NCI-H510A treated with DMSO at 0.1 percent for 48 hours (cell line): ENCODE measurements at places on chromosomes 1 and 21.

DNA sequence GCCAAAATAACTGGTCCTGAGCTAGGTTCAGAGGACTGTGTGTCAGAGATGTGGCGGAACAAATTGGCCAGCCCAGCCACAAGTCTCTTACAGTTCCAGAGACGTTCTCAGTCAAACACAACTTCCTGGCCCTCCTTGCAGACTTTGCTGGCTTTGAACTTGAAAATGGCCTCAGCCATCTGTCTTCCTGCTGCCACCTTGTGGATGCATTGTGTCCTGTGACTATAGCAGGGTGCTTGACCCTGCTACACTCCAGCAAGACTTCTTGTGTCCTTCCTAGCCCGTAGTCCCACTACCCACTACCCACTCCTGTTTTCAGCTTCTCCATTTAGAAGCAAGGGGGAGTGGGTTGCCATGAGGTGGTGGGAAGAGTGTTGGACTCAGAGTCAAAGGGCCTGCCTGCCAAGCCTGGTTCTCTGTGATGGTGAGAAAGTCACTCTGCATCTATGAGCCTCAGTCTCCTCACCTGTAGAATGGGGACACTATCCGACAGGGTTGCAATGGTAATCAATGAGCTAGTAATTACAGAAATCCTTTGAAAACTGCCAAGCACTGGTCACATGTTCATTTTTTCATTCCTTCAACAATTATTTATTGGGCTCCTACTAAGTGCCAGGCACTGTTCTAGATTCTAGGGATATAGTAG is 109.9 kb downstream of the IGSF21 start:
- no peak for DNase-seq

- DNase-seq = no peak
Observed at GRCh38 chr1:42774928-42775526, 8.0 kb downstream of the C1orf50 start.

GRCh38 chr1:8431784-8432183 is 113.9 kb downstream of the SLC45A1 start:
- DNase-seq = no peak

- no peak for DNase-seq
Observed at GRCh38 chr1:184189361-184189760, 137.8 kb downstream of the TSEN15 start.

- DNase-seq = no peak
Observed at GRCh38 chr1:156767879-156768604, 707 bp downstream of the PRCC start.

DNA sequence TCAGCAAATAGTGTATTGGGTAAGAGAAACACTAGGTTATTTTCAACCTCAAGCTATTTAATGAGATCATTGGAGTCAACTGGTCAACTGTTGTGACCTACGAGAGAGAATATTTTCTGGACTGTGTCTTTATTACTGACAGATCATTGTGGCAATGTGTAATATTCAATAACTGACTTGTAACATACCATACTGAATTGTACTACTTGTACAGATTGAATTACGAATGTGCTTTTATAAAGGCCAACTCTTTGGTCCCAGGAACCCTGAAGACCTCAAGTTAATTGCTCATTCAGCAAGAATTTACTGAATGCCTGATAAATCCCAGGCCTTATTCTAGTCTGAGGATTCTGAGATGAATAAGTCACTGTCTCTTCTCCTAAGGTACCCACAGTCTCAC is 56.1 kb upstream of the CAMK1G start:
- no peak for DNase-seq

- peak; percentile 98 for DNase-seq
Observed at GRCh38 chr21:35256468-35256988, 207.4 kb upstream of the RUNX1 start.

DNA sequence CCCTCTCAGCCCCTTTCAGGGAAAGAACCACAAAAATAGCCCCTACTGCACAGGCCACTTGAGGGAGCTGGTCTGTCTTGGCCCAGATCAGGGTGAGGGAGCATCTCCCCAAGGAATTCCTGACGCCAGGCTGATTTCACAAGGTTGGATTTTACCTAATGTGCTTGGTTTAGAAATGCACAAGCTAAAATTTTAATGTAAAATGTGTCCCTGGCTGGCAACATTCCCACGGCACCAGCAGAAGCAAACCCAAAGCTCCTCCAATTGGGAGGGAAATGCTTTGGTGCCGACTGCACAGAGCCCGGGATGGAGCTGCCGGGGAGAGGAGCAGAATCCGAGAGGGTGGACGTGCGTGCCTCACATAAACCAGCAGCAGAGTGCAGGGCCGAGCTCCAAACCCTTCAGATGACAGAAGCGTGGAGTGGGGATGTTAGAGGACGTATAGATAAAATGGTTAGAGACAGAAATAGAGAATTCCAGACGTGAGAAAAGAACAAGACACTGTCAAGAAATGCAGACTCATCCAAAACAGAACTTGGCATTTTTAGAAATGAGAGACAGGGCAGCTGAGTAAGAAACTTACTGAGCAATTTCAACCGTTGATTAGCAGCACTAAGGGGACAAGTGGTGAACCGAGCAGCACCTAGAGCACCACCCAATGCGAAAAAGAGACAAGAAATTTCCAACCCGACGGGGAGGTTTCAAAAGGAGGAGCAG is 41.6 kb upstream of the TMEM52 start:
- no peak for DNase-seq

GRCh38 chr21:39562791-39563770 is 49.7 kb upstream of the B3GALT5 start:
- no peak for DNase-seq

DNA sequence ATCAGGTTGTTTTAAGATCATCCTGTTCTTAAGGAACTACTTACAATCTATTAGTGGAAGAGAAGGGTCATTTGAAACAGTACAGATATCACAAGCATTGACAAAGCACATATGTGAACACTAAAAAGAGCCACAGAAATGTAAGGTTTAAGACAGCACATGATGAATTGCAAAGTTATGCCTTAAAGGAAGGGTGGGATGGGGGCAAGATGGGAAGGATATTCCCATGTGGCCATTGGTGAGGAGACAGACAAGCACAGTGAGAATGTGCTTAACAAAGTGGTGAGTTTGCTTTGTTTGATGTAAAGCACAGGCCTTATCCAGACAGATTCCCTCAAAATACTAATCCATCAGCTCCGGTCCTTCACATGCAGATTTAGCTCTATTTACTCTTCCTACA is 151.6 kb upstream of the IVNS1ABP start:
- DNase-seq = no peak

- no peak for DNase-seq
Observed at GRCh38 chr21:29151931-29152330, 21.5 kb downstream of the MAP3K7CL start.

DNA sequence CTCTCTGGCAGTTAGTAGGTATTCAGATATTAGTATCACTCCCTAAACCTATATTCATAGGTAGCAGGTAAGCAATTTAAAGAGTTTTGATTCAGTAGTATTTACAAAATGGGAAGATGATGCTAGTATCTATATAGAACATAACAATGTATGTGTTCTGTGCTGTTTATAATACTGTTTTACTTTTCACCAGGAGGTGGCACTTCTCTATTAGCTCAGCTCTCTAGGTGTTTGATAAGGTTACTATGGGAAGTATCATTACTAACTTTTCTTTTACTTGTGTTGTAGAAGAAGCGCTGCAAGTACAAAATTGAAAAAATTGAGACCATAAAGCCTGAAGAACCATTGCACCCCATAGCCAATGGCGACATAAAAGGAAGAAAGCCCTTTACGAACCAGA is 49.4 kb upstream of the FASLG start:
- DNase-seq = peak; percentile 25

DNA sequence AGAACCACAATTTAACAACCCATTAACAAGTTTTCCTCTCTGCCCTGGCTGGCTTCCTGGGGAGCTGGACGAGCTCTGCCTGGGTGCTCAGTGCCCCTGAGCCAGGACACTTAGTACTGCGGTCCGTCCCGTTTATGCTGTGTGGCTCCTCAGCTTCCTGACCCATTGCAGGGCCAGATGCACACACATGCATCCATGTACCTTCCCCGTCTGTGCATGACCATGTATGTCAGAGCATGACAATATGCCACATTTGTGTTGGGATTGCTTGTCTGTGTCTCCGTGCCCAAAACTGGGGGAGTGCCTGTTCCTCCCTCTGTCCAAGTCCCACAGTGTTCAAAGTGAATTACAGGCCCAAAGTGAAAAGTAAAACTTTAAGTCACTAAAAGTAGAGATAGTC is 9.7 kb upstream of the TFF3 start:
- no peak for DNase-seq

DNA sequence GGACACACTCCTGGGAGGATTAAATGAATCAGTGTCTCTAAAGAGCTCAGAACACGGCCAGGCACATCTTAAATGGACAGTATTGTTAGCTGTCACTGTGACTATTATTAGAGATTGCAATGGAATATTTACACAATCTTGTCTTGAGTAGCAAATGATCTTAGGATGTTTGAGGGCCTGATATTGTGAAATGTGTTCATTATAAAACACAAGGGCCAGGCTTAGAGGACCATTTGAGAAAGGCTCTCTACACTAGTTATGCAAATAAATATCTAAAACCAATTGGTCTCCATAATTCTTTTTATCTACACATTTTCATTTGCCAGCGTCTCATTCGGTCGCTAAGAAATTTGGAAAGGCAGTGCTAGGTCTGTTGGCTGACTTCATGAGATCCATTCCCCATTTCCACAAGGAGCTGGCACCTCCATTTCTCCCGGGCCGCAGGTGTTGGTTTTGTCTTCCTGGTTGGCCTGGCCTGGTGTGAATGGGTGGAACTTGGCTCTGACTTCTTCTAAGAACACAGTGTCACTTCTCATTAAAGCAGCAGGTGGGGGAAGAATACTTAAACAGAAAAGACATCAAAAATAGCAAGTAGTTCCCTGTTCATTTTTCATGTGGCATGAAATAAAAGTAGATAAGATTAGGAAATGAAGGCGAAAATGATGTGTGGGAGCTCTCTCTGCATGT is 56.0 kb upstream of the PLXNA2 start:
- DNase-seq = no peak

- DNase-seq = no peak
Observed at GRCh38 chr1:34398916-34399275, 222.2 kb downstream of the C1orf94 start.

GRCh38 chr1:56333461-56333860 is 245.9 kb downstream of the PLPP3 start:
- no peak for DNase-seq

DNA sequence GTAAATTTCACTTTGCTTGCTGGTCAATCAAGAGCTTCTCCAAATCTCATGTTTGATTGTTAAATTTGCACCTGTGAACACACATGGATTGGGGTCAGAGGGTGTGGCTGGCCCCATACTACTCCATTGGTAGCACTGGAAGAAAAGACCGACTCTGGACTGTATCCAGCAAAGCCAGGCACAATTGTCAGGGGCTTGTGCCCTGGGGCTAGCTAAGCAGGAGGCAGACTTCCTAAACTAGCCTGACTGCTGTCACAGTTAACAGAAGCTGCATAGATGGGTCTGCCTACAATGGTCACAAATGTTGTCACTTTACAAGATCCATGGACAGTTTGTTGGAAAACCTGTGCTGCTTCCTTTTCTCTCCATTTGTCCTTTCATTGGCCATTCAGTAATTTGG is 421.0 kb downstream of the DSCAM start:
- DNase-seq = no peak

DNA sequence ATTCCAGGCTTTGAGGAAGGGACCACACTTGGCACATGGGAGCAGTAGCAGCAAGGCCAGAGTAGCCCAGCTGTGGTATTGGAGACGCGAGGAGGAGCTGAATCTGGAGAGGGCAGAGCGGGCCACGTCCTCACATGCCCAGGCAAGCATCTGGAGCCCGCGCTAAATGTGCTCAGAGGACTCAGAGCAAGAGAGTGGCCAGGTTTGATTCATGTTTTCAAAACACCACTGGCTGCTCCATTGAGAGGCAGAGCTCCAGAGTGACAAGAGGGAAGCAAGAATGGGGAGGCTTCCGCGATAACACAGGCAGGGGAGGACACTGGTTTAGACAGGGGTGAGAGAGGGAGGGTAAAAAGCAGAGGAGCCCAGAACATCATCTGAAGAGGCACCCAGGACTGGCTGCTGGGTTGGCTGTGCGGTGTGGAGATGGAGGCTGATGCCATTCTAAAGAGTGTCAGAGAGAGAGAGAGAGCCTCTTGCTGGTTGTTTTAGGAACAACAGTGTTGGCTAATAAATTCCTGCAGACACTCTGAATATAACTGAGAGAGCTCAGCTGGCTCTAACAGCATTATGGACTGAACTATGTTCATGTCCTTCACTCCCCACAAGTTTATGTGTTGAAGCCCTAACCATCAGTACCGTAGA is 32.3 kb downstream of the RCAN1 start:
- peak; percentile 48 for DNase-seq

DNA sequence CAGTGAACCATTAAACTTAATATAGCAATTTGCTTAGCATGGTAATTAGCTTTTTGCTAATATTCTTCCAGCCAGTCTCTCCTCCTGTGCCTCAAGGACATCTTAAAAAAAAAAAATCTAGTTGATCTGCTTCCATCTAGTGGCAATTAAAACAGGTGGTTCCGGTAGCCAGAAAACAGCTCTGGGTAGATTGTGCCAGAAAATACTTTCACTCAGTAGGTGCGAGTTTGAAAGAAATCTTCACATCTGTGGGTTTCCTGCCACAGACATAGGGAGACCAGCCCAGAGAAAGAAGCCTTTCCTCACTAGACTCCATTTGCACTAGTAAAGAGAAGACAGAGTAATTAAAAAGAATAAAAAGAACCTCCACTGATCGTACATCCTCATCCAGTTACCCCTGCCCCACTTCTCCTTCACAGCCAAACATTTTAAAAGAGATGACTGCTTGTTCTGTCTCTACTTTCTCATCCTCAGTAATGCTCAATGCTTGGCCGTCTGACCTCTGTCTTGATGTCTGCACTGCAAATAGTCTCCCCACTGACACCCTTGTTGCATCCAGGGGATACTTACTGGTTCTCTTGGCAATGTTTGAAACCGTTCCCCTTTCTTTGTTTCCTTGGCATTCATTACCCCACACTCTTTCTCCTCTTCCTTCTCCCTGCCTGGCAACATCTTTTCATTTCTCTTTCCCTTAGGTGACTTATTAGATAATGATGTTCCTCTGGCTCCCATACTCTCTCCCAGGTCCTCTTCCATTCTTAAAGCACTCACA is 16.9 kb downstream of the SELL start:
- no peak for DNase-seq

DNA sequence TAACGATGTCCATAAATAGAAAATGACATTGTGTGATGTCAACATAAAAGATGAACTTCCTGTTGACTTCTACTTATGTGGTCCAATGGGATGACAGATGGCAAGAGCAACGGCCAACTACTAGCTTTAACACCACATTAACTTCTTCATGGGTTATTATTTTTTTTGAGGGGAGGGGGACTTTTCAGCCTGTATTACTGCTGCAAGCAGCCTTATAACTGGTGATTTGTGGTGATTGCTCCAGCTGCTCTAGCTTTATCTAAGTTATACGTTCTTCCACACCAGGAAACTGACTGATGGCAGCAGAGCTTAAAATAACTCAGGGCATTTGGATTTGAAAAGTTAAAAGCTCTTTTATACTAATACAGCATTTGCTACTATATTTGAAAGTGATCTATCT is 228.8 kb upstream of the B3GALT2 start:
- DNase-seq = no peak

DNA sequence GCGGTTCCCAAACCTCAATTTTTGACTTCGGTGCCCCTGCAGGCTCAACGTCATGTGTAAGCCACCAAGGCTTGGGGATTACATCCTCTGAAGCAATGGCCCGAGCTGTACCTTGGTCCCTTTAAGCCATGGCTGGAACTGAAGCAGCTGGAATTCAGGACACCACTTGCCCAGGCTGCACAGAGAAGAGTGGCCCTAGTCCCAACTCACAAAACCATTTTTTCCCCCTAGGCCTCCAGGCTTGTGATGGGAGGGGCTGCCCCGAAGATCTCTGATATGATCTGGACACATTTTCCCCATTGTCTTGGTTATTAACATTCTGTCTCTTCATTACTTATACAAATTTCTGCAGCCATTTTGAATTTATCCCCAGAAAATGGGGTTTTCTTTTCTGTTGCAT is 233.3 kb upstream of the ADGRL4 start:
- DNase-seq = no peak
